ENCODE measurements at places on chromosomes 16 and 17.

GRCh38 chr17:49375544-49375943 lies 13.5 kb upstream of the ZNF652 start:
- no peak for DNase-seq

GRCh38 chr17:4232168-4232813 lies 31.5 kb downstream of the ANKFY1 start:
- no peak for DNase-seq

DNA sequence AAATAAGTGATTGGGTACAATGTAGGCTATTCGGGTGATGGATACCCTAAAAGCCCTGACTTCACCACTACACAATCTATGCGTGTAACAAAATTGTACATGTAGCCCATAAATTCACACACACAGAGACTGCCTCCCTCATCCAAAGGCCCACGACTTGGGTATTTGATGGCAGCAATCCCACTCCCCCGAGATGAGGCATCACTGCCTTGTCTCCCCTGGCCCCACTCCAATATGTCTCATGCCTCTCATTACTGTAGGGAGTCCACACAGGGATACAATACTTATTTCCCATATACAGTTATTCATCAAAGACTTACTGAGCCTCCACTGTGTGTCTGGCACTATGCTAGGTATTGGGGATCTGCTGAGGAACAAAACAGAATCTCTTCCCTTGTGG lies 192.6 kb downstream of the CBLN1 start:
- no peak for DNase-seq

- DNase-seq, result no peak
Measured at GRCh38 chr16:56999409-57000270, 10.3 kb downstream of the NLRC5 start.

DNA sequence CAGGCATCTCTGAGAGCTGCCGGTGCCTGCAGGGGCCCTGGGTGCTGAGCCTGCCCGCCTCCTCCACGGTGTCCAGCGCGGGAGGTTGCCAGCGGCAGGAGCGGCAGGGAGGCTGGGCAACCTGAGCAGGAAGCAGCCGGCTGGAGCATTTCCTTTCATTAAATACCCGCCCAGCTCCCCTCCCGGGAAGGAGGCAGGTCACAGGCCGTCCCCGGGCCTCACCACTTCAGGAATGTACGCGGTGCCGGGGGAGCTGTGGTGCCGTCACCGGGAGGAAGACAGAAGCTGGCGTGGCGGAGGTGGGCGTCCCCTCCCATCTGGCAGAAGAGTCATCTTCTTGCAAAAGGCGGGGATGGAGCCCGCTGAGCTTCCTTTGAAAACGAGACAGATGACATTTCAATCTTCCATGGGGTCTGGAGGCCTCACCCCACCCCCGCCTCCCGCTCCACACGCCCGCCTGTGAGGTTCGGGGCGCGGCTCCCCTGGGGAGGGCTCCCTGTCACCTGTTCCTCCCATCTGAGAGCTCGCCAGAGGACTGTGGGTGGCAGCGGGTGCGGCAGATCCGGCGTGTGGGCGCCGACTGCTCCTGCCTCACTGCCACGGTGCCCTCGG lies 16.0 kb downstream of the SOX8 start:
- DNase-seq, result peak; percentile 47

- DNase-seq, result no peak
Measured at GRCh38 chr16:84500531-84500930, 3.9 kb downstream of the MEAK7 start.

DNA sequence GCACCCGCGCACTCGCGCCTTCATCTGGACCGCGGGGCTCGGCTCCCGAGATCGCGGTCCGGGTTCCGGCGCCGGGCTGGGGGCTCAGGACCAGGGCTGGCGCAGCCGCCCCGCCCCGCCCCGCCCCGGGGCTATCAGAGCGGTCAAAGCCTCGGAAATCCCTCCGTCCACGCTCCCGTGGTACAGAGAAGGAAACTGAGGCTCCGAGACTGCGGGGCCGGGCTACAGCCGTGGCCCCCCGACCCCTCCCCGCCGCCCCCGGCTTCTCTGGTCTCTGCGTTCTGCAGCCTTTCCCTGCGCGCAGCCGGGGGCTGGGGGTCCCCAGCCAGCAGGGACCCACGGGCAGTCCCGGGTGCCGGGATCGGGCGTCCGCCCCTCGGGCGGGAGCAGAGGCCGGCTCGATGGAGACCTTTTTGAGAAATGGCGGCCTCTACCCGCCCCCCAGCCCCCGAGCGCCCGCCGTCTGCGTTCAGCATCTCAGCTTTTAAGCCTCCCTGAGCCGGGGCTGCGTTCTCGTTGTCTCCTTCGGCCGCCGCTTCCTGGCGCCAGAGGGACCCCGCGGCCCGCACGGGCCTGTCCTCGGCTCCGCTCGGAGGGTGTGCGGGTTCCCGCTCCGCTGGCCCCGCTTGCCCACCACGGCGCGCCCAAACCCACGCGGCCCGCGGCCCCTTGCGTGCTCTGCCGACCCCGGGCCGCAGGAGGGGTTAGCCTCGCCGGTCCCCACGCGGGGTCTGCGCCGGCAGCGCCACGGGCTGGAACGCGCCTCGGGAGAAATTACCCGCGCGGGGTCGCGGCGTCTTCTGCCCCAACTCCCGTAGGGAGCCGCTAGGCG lies 1.5 kb upstream of the NPTX1 start:
- DNase-seq, result no peak

GRCh38 chr16:54148974-54149373 lies 137.6 kb downstream of the IRX3 start:
- no peak for DNase-seq

DNA sequence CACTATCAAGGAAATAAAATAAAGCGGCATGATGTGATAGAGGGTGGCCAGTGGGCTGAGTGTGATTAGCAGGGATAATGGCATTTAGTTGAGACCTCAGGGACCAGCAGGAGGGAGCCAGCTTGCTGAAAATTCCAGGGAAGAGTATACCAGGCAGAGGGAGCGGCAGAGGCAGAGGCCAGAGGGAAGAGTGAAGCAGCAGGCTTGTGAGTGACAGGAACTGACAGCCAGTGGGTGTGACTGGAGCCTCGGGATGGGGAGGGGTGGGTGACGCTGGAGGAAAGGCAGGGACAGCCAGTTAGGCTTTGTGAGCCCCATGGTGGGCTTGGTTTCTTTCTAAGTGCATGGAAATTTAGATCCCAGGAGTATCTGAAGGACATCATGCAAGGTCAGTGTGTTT lies 209.7 kb upstream of the CACNG3 start:
- DNase-seq, result no peak

DNA sequence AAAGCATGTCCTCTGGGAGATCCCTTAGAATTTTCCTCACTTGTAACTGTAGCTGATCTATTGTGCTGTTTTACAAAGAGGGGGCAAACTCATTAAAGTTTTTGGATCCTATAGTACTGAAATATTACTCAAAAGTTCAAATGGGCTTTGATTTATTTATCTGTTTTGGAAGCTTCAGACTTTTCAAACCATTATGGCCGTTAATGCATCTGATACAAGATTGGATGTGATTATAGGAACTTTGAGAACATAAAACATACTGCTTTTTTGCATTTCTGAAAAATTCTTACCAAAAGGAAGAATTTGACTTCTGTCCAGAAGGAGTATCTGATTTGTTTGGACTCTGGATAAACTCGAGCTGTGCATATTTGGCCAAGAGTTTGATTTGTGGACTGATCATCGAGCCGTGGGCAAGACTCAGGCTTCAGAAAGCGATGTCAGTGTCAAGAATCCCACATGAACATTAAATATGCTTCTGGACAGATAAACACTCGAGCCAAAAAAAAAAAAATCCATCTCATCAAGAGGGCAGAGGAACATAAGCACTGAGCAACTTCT lies 8.2 kb upstream of the MARCHF10 start:
- no peak for DNase-seq

DNA sequence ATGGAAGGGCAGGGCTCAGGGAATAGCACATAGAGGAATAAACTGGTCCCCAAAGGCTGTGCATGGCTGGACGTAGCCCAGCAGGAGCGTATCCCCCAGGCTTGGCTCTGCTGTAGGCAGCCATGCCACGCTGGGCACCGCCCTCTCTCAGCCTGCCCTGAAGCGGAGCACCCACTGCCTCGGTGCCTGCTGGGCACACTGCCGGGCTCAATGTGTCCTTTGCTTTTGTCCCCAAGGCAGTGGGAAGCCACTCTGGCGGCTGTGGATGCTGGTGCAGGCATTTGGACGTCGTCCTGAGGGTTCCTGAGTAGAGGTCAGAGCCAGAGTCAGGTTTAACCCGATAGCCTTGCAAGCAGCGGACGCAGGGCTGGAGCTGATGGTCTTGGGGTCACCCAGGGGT lies 141.0 kb downstream of the ENGASE start:
- DNase-seq, result no peak

DNA sequence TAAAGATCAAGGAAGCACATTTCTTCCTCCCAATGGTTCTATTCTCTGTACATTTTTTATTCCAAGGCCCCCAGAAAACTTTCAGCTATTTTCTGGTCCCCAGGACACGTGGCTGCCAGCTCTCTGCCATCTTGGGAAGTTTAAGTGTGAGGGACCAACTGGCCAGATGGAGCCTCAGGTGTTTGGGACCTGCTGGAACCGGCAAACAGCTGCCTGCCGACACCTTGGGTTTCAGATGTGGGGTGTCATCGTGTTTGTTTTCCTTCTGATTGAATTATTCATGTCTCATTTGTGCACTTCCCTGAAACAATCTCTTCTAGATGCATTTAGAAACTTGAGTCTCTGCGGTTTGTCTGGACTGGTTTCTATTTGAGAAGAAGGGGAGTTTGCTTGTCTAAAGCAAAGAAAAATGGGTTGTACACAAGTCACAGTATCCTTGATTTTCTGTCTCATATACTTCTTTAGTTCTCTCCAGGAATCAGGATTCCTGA lies 386.5 kb downstream of the SLC39A11 start:
- DNase-seq, result no peak

- no peak for DNase-seq
Measured at GRCh38 chr17:9022573-9023391, 1.5 kb downstream of the NTN1 start.

- no peak for DNase-seq
Measured at GRCh38 chr17:45339646-45340605, 23.1 kb upstream of the MAP3K14 start.

- peak; percentile 98 for DNase-seq
Measured at GRCh38 chr17:59892924-59893675, at the start of the genes RPS6KB1 and TUBD1. TSS of gene RPS6KB1 (plus strand) at chr17:59893121. CDS start at chr17:59893185, 64 bp downstream. TSS of gene TUBD1 (minus strand) at chr17:59892943. CDS start at chr17:59891002, 1,941 bp downstream.

GRCh38 chr16:71600822-71601221 lies 23.9 kb upstream of the TAT start:
- no peak for DNase-seq

GRCh38 chr17:16444258-16444886 lies 29.0 kb downstream of the TRPV2 start:
- DNase-seq, result no peak

DNA sequence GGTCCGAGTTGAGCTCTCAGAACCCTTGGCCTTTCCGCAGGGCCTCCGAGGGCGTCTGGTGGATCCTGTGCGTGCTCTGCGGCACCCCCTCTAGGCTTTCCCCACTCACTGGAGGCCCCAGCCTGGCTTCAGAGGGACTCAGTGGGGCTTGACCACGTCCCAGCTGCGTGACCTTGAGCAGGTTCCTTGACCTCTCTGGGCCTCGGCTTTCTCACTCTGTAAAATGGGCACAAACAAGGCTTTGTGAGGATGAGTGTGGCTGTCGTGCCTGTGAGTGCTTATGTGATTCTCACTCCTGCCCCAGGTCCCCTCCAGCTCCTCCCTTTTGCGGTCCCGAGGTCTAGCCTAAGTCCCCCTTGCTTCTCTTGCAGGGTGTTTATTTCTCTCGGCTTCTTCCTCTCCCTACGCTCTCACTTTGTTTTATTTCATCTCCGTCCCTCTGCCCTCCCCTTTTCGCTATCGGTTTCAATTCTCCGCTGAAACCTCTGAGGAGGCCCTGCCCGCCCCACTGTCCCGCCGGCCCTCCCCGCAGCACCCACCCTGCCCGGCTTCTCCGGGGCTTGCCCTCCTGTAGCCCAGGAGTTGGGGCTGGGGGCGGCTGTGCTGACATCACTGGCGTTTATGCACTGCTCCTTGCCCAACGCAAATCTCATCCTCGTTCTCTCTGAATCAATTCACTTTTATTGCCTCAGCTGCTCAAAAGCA lies 82.3 kb upstream of the CBX4 start:
- no peak for DNase-seq

- no peak for DNase-seq
Measured at GRCh38 chr17:58985367-58985766, 121.3 kb downstream of the TRIM37 start.

DNA sequence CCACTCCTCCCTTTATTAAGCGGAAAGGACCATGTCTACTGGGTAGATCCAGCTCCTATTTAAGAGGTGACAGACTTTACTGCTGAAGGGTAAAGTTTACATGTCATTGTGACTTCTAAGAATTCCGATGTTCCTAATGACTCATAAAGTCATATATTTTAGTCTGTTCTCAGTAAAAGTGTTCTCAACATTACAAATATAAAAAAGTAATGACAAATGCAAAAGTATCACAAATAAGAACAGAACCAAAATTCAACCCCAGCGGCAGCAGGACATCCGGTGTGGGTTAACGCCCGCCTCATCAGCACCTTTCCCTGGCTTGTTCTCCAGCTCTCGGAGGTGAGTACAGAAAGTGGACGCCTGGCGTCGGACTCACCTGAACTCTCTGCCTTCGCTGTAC lies 6.8 kb downstream of the AXIN1 start:
- no peak for DNase-seq

DNA sequence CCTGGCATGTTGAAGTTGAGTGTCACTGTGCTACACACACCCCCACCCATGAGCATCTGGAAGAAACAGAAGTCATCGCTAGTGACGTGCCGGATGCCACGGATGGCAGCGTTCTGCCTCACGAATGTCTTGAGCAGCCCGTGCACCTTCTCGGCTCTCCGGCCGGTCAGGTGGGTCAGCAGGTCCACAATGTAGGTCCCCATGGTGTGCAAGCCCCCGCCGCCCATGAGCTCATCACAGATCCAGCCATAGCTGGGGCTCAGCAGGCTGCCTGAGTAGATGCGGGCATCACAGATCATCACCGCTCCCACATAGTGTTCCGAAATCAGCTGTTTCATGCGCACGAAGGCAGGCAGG lies 8.9 kb downstream of the C16orf86 start:
- no peak for DNase-seq

DNA sequence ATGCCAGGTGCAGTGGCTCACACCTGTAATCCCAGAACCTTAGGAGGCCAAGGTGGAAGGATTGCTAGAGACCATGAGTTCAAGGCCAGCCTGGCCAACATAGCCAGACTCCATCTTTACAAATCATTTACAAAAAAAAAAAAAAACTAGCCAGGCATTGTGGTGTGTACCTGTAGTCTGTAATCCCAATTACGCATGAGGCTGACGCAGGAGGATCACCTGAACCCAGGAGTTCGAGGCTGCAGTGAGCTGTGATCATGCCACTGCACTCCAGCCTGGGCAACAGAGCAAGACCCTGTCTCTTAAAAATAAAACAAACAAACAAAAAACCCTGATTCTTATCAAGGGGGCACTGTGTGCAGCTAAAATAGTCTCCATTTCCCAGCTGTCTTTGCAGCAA lies 16.8 kb upstream of the HAP1 start:
- no peak for DNase-seq
